ENCODE measurements at places on chromosomes 1 and 21.
A peak's percentile ranks its signal among the peaks of the same experiment; 100 is the strongest.

- DNase-seq = no peak
These were observed 3.5 kb downstream of the FUBP1 start for GRCh38 chr1:77975386-77975785.

- no peak for DNase-seq
These were observed 24.9 kb upstream of the CR1L start for GRCh38 chr1:207619871-207620542.

GRCh38 chr1:113135460-113135859, 62.5 kb downstream of the LRIG2 start:
- DNase-seq = no peak

GRCh38 chr21:41631564-41632461, 123.9 kb upstream of the TMPRSS2 start:
- peak; percentile 14 for DNase-seq

- no peak for DNase-seq
These were observed 810 bp upstream of the CYP4A11 start for GRCh38 chr1:46942086-46942485.

Data from NCI-H1092 (cell line).